ENCODE measurements at places on chromosomes 12 and 14.

DNA sequence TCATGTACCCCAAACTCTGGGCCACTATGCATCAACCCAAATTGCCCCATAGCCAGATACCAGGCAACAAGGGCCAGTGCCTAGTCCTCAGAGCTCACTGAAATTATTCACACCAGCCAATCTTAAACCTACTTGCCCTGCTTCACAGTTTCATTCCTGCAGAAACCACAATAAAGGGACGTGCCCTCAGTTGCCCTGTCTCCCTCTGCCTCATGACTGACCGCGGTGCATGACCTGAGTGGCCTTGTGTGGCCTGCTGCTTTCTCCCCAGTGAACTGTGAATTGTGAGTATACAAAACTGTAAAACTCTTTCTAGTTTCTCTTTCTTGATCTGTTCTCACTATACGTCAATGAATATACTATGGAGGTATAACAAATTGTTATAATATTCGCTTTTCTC, 490.9 kb upstream of the MIS18BP1 start:
- DNase-seq, result no peak

- no peak for DNase-seq
Observed at GRCh38 chr14:81638656-81639280, 105.1 kb upstream of the SEL1L start.

DNA sequence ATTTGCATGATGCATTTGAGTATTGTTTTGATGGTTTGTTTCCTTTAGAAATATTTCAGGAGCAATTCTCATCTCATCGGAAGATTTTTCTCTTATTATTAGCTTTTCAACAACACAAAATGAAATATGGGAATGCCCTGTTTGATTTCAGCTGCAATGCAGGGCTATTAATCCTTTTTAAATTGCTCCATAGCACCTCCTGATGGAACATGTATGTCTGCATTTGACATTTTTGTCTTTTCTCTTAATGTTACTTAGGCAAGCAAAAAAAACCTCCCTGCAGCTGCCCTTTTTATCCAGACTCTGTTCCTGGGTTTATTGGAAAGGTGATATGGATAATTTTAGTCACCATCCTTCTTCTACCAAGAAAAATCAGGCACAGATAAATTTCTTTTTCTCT, 895.8 kb downstream of the RPS29 start:
- no peak for DNase-seq

- no peak for DNase-seq
Observed at GRCh38 chr12:104121001-104121400, 17.0 kb downstream of the NFYB start.

DNA sequence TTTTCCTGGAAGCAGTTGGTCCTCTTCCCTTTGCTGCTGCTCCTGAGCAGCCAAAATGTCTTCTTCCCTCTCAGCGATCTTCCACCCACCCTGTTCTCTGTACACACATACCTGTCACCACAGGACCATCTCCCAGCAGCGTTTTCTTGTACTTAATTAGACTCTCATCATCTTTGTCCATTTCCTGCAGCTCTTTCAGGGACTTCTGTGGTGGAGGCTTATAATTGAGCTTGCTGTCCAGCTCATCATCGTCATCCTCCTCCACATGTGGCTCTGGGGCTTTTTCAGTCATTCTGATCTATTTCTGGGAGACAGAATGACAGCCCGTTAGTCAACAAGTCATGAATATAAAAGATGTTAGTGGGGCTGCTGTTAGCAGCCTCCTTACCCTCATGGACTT, 11.0 kb downstream of the ARHGDIB start:
- DNase-seq, result no peak

- DNase-seq, result no peak
Observed at GRCh38 chr12:111275308-111275707, 93.6 kb downstream of the PHETA1 start.

DNA sequence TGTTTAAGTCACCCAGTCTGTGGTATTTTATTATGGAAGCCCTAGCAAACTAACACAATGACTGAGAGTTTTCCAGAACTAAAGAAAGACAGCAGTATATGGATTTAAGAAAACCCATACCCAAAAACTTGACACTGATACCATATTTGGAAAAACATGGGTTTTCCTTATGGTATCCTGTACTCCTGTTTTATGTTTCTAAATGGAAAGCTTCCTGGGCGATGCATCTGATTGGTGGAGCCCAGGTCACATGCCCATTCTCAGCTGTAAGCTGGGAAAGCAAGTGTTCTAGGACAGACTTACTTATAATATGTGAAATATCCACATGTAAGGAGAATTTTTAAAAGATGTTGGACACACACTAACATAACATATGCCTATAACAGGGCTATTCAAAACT, 4.5 kb upstream of the RNASE4 start:
- DNase-seq, result no peak

GRCh38 chr12:117005417-117006046, 93.7 kb downstream of the TESC start:
- DNase-seq, result no peak

DNA sequence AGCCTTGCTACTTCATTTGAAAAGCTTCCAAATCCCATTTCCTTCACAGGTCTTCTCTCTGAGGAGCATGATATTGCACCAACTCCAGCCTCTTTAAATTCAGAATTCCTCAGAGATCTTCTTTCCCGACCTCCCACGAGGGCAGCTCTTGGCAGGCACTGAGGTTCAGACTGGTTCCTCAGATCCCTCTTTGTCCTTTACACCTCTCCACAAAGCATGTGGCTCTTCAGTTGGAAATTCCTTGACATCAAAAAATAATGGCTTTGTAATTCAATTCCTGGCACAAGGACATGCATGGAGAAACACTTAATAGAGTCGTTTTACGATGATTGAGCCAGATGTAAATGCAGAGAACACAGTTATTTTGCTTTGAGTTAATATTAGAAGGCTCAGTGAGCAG, 63.2 kb upstream of the TMX1 start:
- no peak for DNase-seq

GRCh38 chr12:113413488-113413939, 8.7 kb upstream of the SDSL start:
- DNase-seq, result no peak

DNA sequence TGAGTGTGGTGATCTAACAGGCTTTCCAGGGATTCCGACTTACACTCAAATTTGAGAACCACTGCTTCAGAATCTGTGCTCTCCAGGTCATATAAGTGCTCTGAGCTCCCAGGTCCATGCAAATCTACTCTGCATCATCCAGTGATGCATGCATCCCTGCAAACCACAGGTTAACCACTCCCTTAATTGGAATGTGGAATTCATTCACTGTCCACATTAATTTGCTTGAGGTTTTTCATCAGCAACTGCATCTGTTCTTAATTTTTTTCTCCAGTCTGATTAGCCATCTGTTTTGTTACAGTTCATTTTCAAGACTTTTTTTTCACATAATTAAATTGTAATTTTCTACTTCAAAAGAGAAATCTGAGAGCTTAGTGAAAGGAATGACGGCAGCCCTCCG, 43.4 kb upstream of the RIN3 start:
- no peak for DNase-seq

- peak; percentile 41 for DNase-seq
Observed at GRCh38 chr14:67515386-67516079, 17.6 kb upstream of the PLEKHH1 start.

GRCh38 chr14:22070119-22070982, 396.7 kb upstream of the OR4E1 start:
- DNase-seq, result peak; percentile 21

DNA sequence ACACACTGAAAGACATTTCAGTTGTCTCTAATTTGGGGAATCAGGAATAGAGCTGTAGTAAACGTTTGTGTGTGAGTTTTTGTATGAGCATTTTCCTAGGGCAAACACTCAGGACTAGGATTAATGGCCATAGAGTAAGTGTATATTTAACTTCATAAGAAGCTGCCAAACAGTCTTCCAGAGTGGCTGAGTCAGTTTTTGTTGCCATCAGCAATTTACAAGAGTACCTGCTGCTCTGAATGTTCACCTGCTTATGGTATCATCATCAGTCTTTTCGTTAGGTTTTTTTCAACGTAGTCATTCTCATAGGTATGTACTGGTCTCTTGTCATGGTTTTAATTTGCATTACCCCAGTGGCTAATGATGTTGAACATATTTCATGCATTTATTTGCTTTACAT, 30.6 kb upstream of the TRHDE start:
- DNase-seq, result no peak

- no peak for DNase-seq
Observed at GRCh38 chr14:39293629-39294028, 59.9 kb downstream of the MIA2 start.

GRCh38 chr12:66367015-66367667, 64.8 kb downstream of the HELB start:
- no peak for DNase-seq

DNA sequence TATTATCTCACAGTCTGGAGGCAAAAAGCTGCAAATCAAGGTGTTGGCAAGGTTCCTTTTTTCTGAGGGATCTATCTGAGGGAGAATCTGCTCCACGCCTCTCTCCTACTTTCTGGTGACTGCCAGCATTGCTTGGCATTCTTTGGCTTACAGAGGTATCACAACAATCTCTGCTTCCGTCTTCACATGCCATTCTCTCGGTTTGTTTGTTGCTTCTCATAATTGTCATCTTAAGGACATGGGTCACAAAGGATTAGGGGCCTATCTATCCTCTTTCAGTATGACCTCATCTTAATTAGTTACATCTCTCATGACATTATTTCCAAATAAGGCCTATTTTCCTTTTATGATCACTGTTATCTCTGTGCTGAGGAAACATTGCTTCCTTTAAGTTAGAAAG, 345.0 kb downstream of the FOXG1 start:
- DNase-seq, result no peak

DNA sequence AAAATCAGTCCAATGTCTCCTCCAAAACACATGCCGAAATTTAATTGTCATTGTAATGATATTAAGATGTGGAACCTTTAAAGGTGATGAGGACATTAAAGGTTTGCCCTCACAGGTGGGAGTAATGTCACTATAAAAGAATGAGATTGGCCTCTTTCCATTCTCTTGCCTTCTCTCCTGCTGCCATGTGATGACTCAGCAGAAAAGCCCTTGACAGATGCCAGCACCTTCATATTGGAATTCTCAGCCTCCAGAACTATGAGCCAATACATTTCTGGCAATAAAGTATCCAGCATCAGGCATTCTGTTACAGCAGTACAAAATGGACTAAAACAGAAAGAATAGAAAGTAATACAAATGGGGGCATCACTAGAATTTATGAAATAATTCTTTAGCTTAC, 609.7 kb downstream of the SLC16A7 start:
- DNase-seq, result no peak

- no peak for DNase-seq
Observed at GRCh38 chr12:48061938-48062719, 43.8 kb downstream of the SENP1 start.

DNA sequence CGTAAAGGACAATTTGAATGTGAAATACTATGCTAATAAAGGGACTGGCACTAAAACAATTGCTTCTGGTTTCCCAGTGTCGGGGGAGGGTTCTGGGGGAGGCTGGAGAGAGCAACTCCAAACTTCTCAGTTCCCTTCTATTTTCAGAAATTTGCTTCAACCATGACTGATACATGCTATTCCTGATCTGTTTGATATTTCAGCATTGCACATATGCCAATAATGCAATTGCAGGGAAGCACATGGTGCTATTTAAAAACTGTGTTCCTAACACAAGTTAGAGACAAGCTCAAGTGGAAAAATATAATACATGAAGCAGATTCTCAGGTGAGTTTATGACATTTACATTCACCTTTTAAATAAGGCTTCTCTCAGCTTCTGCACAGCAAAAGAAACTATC, 188.9 kb downstream of the RIMBP2 start:
- DNase-seq, result no peak

GRCh38 chr12:118332511-118332910, 40.2 kb downstream of the TAOK3 start:
- no peak for DNase-seq

DNA sequence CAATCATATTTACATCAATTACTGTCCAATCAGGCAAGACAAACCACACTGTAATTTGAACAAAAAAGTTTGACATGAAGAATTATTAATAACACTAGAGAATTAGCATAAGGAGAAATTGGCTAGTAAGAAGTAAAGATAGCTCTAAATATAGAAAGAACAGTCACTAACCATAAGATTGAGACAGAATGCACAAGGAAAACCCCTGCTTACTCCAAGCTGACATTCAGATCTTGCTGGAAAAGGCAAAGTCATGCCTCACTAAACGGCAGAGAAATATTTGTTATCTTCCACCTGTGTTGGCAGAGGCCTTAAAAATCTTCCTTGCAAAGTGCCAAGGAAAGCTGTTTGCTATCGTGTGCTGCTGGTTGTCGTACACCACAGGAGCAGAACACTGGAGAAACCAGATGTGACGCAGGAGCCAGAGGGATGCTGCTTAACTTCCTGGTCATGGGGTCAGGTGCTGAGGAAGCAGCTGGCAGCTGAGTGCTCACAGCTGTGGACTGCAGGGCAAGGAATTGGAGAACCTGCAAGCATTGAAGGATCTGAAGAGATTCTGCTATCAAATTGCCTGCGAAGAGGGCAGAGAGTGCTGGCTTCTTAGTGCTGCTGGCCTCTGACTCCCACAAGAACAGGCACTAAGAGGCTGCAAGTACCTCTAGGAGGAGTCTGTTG, 1323.3 kb downstream of the LRFN5 start:
- no peak for DNase-seq

GRCh38 chr12:6124411-6125309, at the start of gene VWF:
Gene VWF (minus strand): TSS chr12:6124670. CDS start chr12:6123196, 1,474 bp downstream.
- no peak for DNase-seq

- no peak for DNase-seq
Observed at GRCh38 chr14:92753250-92753649, 4.8 kb upstream of the LGMN start.

- DNase-seq, result no peak
Observed at GRCh38 chr14:44490966-44491365, 16.1 kb downstream of the FSCB start.

- no peak for DNase-seq
Observed at GRCh38 chr12:51905471-51906429, 1.6 kb upstream of the ACVRL1 start.

- DNase-seq, result no peak
Observed at GRCh38 chr14:94773061-94773648, 3.2 kb upstream of the GSC start.

- DNase-seq, result no peak
Observed at GRCh38 chr12:28054583-28054982, 82.0 kb upstream of the PTHLH start.

DNA sequence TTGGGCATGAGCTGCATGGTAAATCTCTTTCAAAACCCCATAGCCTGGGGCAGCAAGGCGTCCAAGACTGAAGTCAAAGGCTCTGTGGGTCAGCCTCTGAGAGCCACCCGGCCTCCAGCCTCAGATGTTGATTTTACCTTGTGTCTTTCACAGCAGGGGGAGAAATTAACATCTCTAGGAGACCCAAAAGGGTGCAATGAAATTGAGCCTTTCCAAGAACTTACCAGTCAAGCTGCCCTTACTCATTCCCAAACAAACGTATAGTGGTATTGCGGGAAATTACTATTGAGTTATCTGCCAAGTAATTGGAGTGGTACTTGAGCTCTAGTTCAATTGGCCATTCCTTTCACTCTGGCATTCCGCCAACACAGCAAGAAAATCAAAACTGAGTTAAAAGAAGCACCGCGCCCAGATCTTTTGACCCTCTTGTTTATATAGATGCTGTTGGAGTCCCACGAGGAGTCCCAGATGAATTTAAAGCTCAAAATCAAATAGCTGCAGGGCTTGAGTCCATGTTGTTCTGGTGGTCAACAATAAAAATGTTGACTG, 380.7 kb upstream of the SYT1 start:
- no peak for DNase-seq

GRCh38 chr12:90905691-90906370, 49.1 kb downstream of the CCER1 start:
- no peak for DNase-seq
